ENCODE measurements at places on chromosomes 3 and 15. TPM values are rescaled to one million over a fixed set of nuclear protein-coding genes. Genes with fewer than 3 reads are reported as not detected.

- no peak for DNase-seq
These were observed 29.9 kb upstream of the PRR23C start for GRCh38 chr3:139074565-139075115.

DNA sequence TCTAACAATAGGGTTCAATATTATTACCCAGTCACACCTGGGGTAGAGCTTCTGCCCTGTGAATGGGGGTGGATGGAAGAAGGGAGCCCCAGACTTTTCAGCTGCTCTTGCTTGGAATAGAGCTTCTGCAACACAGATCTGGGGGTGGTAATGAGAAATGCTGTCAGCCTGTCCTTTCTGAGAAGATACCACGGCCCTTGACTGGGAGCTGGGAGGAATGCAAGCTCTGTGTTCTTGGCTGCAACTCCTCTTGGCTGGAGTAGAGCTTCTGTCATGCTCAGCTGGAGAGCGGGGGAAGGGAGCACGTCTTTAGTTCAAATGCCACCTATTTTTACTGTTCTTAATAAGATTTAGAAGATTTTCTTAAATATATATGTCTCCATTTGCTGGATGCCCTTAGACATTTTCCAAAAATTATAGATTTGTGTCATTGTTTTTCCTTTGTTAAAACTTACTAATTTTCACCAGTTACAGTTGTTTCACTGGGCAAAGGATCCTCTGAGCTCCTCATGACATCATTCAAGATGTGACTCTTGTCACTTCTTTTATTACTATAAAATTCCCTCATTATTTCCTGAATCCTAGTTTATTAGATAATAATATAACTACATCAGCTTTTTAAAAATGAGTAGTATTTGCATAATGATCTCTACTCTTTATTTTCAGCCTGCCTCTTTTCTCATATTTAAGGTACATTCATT lies 180.0 kb upstream of the TGFBR2 start:
- no peak for DNase-seq

- no peak for DNase-seq
These were observed 27.4 kb upstream of the SLCO2A1 start for GRCh38 chr3:134057006-134057653.

DNA sequence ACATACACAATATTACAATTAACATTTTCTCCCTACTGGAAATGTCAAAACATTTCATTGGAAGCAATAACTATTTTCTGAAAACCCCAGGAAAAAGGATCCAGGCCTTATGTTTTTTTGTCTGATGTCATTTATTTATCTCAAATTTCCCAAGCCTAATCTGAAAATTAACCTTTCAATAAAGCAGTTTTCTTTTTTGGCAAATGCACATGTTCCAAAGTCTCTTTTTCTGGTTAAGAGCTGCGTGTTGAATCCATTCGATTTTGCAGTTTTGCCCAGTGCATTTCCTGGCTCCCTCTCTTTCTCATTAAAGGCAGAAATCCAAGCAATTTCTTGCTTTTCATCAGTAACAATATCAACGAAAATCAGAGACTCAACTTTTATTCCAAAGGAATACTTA lies 222.3 kb downstream of the NR1D2 start:
- no peak for DNase-seq

GRCh38 chr15:94584833-94585244 lies 353.5 kb downstream of the MCTP2 start:
- peak; percentile 98 for DNase-seq

DNA sequence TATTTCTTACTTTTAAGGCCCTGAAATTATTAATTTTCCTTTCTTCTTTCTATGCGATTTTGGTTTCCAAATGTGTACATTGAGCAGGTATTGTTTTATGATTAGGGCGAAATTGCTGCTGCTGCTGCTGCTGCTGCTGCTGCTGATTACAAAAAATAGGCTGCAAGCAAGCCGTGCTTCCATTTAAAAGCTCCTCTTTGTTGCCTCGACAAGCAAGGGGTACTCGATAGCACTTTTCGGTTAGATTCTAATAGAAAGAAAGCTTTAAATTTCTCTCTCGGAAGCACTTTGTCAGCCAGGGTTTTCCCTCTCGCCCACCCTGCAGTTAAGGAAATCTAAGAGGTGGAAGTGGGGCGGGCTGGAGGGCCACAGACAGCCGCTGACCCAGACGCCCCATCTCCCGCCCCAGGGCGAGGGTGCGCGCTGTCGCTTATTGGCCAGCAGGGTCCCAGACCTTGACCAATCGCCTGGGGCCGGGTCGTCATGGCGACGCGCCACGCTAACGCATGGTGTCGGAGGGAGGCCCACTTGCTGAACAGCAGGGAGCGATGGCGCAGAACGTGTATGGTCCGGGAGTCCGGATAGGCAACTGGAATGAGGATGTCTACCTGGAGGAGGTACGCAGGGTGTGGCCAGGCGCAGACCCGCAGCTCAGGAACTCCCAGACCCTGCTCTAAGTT lies at the start of gene CFAP161:
Gene CFAP161 (plus strand): TSS at position 489 of the 680 bp plus-strand sequence. CDS start 60 bp downstream, at position 549.
- peak; percentile 77 for DNase-seq

DNA sequence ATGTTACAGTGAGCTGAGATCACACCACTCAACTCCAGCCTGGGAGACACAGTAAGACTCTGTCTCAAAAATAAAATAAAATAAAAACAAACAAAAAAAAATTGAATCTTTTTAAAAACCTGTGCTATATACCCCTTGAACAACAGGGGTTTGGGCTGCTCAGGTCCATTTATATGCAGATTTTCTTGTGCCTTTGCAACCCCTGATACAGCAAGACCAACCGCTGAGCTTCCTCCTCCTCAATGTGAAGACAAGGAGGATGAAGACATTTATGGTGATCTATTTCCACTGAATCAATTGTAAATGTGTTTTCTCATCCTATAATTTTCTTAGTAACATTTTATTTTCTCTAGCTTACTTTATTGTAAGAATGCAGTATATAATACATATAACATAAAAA lies 831.0 kb upstream of the ARPP21 start:
- no peak for DNase-seq

DNA sequence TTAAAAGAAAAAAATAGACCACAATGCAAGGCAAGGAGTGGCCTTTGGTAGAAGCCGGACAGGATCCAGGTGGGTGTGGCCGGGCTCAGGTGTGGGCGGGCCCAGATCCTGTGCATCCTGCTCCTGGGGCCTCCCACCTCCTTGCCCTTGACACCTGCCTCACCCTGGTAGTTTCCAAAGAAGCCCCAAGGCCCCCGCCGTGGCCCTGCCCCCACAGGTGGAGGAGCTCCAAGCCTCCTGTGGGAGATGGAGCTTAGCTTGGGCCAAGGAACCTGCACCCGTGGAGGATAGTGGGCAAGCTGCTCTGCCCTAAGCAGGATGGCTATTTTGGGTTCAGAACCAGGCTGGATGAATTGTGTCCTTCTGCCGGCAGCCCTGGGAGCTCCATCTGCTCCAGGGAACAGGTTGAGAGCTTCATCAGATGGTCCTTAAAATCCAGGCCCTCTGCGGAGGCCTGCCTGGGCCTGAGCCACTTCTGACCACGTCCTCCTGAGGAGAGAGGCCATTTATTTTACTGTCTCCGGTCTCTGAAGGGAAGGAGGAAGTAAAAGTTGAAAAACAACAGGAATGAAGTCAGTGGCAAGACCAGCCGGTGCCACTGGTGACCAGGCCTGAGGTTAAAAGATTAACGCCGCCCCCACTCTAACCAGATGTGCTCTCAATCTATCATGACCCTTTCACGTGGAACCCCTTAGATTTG lies 53.9 kb upstream of the KLF13 start:
- DNase-seq: no peak

Gene CHRNB4
- polyA plus RNA-seq: 0.03 TPM

Gene CIAO2A
- 31.5 TPM for polyA plus RNA-seq

Gene HGD
- polyA plus RNA-seq: 0.33 TPM

Gene TRPM1
- 0.54 TPM for polyA plus RNA-seq

Measured in endothelial cell of umbilical vein (primary cell).